ENCODE measurements at places on chromosomes 2 and 18. TPM values are rescaled to one million over a fixed set of nuclear protein-coding genes. Genes with fewer than 3 reads are reported as not detected.

DNA sequence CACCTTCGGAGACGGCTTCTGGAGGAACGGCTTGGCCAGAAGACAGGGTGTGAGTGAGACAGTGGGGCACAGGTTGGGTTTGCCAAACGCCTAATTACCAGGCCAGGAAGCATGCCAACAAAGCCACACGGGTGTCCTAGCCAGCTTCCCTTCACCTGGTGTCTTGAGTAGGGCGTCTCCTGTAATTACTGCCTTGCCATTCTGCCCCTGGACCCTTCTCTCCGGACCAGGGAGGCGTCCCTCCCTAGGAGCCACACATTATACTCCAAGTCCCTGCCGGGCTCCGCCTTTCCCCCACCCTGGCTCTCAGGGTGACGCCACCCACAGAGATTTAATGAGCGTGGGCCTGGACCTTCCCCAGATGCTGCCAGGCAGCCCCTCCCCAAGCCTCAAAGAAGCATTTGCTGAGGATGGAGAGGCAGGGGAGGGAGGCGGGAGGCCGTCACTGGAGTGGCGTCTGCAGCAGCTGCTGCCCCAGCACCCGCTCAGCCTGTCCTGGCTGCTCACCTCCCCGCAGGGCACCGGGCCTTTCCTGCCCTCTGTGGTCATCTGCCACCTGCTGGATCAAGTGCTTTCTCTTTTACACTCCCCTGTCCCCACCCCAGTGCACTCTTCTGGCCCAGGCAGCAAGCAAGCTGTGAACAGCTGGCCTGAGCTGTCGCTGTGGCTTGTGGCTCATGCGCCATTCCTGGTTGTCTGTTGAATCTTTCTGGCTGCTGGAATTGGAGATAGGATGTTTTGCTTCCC is 20.7 kb downstream of the FOSL2 start:
- H3K4me1 ChIP-seq = peaks cover 9% of the 10 kb centered on the region
- no peak overlapping the region for H3K4me3 ChIP-seq
- no peak overlapping the region for H3K27ac ChIP-seq
- DNase-seq = peak; percentile 49
- no peaks in the 10 kb centered on the region for H3K27me3 ChIP-seq
- H3K36me3 ChIP-seq = peaks cover 26% of the 10 kb centered on the region

DNA sequence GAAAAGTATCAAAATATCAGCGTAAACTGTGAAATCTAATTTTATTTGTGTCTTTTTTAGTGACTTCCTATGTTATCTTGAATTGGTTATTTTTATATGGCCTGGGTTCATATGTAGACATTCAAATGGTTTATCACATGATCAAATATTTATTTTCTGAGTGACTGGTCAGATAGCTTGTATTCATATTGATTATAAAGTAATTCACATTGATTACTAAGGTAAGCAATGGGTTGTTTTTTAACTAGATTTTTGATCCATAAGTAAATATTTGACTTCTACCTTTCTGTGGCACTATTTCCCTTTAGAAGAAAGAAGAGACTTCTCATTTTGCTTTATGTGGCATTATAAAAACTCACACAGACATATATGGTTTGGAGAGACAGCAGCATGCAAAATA is 260.5 kb downstream of the TCF4 start:
- no peaks in the 10 kb centered on the region for H3K36me3 ChIP-seq
- no peaks in the 10 kb centered on the region for H3K4me1 ChIP-seq
- H3K27me3 ChIP-seq = no peaks in the 10 kb centered on the region
- DNase-seq = no peak

DNA sequence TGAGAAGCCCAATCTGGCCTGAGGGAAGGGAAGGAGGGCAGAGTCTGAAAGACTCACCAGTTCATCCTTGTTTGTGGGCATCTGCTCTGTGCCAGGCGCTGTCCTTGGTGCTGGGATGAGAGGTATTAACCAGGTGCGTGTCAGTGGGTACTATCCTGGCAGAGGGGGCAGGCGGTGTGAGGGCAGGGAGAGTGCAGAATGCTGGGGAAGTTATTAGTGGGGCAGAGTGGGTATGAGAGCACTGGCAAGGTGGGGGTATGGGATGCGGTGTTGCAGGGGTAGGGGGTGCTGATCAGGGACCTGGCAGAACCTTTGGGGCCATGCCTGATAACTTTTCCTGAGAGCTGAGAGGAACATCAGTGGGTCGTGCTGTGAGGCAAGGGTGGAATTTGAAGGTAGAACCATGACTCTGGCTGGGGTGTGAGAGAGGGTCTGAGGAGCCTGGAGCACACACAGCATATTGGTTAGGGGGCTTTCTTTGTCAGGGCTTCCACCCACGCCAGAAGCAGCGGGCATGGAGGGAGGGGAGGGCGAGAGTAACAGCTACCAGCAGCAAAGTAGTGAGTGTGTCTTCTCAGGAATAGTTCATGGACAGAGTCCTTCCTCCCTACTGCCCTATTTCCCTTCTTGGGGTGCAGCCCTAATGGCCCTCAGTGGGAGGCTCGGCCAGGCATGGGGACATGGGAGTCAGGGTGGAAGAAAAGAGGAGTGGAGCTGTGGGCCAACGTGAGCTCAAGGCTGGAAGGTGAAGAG is 290.7 kb downstream of the CYP26B1 start:
- H3K36me3 ChIP-seq = no peaks in the 10 kb centered on the region
- H3K27me3 ChIP-seq = no peaks in the 10 kb centered on the region
- peaks cover 28% of the 10 kb centered on the region for H3K4me1 ChIP-seq
- no peak overlapping the region for H3K4me3 ChIP-seq

DNA sequence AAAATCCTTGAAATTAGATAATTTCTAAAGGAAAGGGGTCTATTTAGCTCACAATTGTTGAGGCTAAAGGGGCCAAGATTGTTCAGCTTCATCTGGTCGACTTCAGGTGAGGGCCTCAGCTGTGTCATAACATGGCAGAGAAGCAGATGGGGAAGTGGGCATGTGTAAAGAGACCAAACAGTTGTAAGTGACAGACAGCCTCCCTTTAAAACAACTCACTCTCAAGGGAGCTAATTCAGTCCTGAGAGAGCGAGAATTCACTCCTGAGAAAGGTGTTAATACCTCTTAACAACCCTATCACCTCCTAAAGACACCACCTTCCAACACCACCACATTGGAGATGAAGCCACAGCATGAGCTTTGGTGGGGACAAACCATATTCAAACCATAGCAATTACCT is 62.4 kb downstream of the KCMF1 start:
- H3K4me1 ChIP-seq = no peaks in the 10 kb centered on the region
- H3K4me3 ChIP-seq = no peak overlapping the region
- peaks cover 35% of the 10 kb centered on the region for H3K36me3 ChIP-seq
- DNase-seq = no peak
- H3K27me3 ChIP-seq = no peaks in the 10 kb centered on the region

DNA sequence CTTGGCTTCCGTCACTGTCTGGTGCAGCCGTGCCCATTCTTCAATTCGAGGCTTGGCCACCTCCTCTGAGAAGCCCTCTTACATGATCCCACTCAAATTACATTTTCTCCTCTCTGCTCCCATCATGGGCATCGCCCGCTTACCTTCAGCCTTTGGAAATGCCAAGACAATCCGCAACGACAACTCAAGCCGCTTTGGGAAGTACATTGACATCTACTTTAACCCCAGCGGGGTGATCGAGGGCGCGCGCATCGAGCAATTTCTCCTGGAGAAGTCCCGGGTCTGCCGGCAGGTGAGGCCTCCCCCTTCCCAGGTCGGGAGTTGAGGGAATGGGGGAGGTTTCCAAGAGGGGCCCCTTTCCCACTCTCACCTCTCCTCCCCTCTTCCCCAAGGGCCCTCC is 38.3 kb downstream of the MYO7B start:
- H3K4me3 ChIP-seq = no peak overlapping the region
- no peak overlapping the region for H3K27ac ChIP-seq
- no peaks in the 10 kb centered on the region for H3K36me3 ChIP-seq
- DNase-seq = no peak
- H3K4me1 ChIP-seq = no peaks in the 10 kb centered on the region

DNA sequence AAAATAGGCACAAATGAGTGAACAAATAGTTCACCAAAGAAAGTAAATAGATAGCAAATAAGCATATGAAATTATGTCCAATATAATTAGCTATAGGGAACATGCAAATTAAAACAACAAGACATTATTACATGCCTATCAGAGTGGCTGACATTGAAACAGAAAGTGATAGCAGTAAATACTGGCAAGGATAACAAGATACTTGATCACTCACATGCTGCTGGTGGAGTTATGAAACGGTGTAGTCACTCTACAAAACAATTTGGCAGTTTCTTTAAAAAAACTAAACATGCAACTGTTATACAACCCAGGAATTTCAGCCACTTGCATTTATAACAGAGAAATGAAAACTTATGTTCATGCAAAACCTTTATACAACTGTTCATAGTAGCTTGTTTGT is 439.2 kb upstream of the ACVR2A start:
- H3K4me1 ChIP-seq = no peaks in the 10 kb centered on the region
- H3K36me3 ChIP-seq = no peaks in the 10 kb centered on the region
- no peak for DNase-seq
- H3K4me3 ChIP-seq = no peak overlapping the region
- H3K27me3 ChIP-seq = no peaks in the 10 kb centered on the region

GRCh38 chr2:203813684-203814083 is 53.9 kb upstream of the CTLA4 start:
- H3K27me3 ChIP-seq = no peaks in the 10 kb centered on the region
- no peaks in the 10 kb centered on the region for H3K36me3 ChIP-seq
- no peaks in the 10 kb centered on the region for H3K4me1 ChIP-seq
- no peak for DNase-seq
- H3K4me3 ChIP-seq = no peak overlapping the region

DNA sequence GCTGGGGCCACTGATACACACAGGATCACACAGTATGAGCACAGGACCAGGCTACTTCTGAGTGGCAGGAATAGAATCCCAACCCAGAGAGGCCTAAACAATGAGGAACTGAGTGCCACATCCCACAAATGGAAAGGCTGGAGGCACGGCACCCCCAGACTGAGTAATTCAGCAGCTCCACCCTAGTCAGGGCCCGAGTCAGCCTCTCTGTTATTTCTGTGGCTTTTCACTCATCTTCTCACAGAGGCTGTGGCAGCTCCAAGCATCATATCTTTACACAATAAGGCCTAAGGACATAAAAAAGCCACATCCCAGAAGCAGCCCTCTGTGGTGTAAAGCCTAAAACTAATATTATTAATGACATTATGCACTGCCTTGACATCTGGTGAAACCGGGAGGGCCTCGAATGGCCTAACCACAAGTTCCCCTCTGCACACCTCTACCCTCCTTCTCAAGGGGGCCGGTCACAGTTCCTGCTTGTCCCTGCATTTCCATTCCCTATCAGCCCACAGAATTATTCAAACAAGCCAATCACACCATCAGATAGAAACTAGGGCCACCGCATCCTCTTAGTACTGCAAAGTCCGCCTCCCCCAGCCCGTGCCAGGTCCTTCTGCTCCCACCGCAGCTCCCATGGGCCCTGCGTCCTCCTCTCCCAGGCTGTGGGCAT is 12.5 kb upstream of the MAL start:
- H3K36me3 ChIP-seq = no peaks in the 10 kb centered on the region
- no peak for DNase-seq
- no peak overlapping the region for H3K27ac ChIP-seq

- no peak overlapping the region for H3K4me3 ChIP-seq
- no peak for DNase-seq
- H3K27me3 ChIP-seq = no peaks in the 10 kb centered on the region
- H3K27ac ChIP-seq = no peak overlapping the region
- H3K4me1 ChIP-seq = no peaks in the 10 kb centered on the region
- H3K36me3 ChIP-seq = no peaks in the 10 kb centered on the region
These were observed 10.3 kb downstream of the CNRIP1 start for GRCh38 chr2:68309426-68309825.

GRCh38 chr2:218363736-218364135 is 7.1 kb downstream of the CATIP start:
- no peak for DNase-seq
- H3K4me3 ChIP-seq = no peak overlapping the region
- no peak overlapping the region for H3K27ac ChIP-seq
- no peaks in the 10 kb centered on the region for H3K4me1 ChIP-seq
- no peaks in the 10 kb centered on the region for H3K36me3 ChIP-seq
- H3K27me3 ChIP-seq = no peaks in the 10 kb centered on the region

- no peak for DNase-seq
- H3K4me3 ChIP-seq = no peak overlapping the region
- no peak overlapping the region for H3K27ac ChIP-seq
- no peaks in the 10 kb centered on the region for H3K36me3 ChIP-seq
- no peaks in the 10 kb centered on the region for H3K27me3 ChIP-seq
These were observed 38.0 kb downstream of the HJURP start for GRCh38 chr2:233816334-233816733.

DNA sequence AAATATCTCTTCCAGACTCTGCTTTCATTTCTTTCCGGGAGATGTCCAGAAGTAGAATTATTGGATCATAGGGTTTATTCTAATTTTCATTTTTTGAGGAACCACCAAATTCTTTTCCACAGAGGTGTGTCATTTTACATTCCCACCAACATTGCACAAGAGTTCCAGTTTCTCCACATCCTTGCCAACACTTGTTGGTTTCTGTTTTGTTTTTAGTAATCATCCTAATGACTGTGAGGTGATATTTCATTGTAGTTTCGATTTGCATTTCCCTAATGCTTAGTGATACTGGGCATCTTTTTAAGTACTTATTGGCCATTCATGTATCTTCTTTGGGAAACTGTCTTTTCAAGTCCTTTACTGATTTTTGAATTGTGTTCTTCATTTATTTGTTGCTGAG is 513.1 kb downstream of the PARD3B start:
- H3K27me3 ChIP-seq = no peaks in the 10 kb centered on the region
- no peaks in the 10 kb centered on the region for H3K4me1 ChIP-seq
- no peak for DNase-seq
- no peak overlapping the region for H3K27ac ChIP-seq
- H3K4me3 ChIP-seq = no peak overlapping the region

DNA sequence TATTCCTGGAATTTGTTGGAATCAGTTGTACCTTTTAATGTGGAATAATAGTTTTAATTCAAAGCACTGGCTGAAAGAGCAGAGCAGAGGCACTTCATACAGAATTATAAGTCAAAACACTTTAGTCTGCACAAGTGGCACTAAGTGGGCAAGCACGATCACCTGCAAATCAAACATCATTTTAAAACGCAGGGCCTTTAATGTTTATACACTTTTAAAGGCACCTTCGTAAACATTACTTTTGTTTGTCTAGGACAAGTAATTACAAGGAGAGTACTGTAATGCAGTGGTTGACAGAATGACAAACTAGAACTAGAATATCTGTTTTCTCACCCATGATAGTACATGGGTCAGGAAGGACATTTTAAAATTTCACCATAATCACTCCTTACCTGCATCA is 36.4 kb downstream of the LANCL1 start:
- no peaks in the 10 kb centered on the region for H3K4me1 ChIP-seq
- no peaks in the 10 kb centered on the region for H3K27me3 ChIP-seq
- DNase-seq = no peak
- H3K36me3 ChIP-seq = peaks cover 25% of the 10 kb centered on the region

- peak overlapping the region; percentile 57 for H3K27ac ChIP-seq
- H3K4me3 ChIP-seq = peak overlapping the region; percentile 33
- H3K4me1 ChIP-seq = peaks cover 4% of the 10 kb centered on the region
- H3K27me3 ChIP-seq = no peaks in the 10 kb centered on the region
These were observed 16.2 kb upstream of the ZCCHC2 start for GRCh38 chr18:62506495-62507143.

Gene IL1RL1
- 1.5 TPM for total RNA-seq

Gene FAM117B
- 6.6 TPM for total RNA-seq

Gene BOD1L2
- total RNA-seq = not detected

Gene CGREF1
- total RNA-seq = 0.89 TPM

Gene ST6GAL2
- total RNA-seq = 0.95 TPM

Gene L3MBTL4
- 16.3 TPM for total RNA-seq

Data from lung (tissue), 17 donors.